ENCODE measurements at places on chromosomes 6 and 20. TPM values are rescaled to one million over a fixed set of nuclear protein-coding genes. Genes with fewer than 3 reads are reported as not detected.
A peak's percentile ranks its signal among the peaks of the same experiment; 100 is the strongest.

The CLPSL1 gene
- not detected for total RNA-seq

The NPEPL1 gene
- 64.8 TPM for total RNA-seq

The MLIP gene
- total RNA-seq, result not detected

The CAP2 gene
- total RNA-seq, result not detected

The MYLK4 gene
- 1.7 TPM for total RNA-seq

The CLPSL2 gene
- total RNA-seq, result not detected

The C6orf132 gene
- not detected for total RNA-seq

The LPA gene
- not detected for total RNA-seq

- H3K27me3 ChIP-seq, result peaks cover 40% of the 10 kb centered on the region
- DNase-seq, result no peak
- no peak overlapping the region for H3K27ac ChIP-seq
- H3K4me1 ChIP-seq, result peaks cover 4% of the 10 kb centered on the region
- H3K36me3 ChIP-seq, result no peaks in the 10 kb centered on the region
Measured at GRCh38 chr6:163250116-163250515, 164.4 kb upstream of the QKI start.

DNA sequence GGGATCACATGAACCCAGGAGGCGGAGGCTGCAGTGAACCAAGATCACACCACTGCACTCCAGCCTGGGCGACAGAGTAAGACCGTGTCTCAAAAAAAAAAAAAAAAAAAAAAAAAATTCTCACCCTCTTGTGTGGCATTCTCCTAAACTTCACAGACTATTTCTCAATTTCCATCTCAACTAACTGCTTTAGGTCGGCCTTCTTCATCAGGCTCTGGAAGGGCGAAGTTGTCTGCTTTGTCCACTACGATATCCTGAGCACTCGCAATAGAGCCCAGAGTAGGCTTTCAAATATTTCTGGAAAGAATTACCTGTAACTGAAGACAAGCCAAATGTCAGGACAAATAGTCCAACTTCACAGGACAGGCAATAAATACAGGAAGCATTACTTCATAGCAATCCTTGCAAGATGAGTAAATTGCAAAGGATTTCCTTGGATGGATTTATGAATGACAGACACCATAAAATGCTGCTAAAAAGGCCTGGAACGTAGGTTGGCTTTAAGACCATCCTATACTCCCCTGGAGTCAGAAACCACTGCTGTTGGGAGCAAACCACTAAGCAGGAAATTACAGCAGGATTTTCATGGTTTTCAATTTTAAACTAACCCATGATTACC lies 116.3 kb upstream of the SLC2A12 start:
- H3K36me3 ChIP-seq, result peaks cover 8% of the 10 kb centered on the region
- no peak for DNase-seq
- H3K4me3 ChIP-seq, result no peak overlapping the region
- peaks cover 19% of the 10 kb centered on the region for H3K4me1 ChIP-seq
- no peaks in the 10 kb centered on the region for H3K27me3 ChIP-seq
- no peak overlapping the region for H3K27ac ChIP-seq

DNA sequence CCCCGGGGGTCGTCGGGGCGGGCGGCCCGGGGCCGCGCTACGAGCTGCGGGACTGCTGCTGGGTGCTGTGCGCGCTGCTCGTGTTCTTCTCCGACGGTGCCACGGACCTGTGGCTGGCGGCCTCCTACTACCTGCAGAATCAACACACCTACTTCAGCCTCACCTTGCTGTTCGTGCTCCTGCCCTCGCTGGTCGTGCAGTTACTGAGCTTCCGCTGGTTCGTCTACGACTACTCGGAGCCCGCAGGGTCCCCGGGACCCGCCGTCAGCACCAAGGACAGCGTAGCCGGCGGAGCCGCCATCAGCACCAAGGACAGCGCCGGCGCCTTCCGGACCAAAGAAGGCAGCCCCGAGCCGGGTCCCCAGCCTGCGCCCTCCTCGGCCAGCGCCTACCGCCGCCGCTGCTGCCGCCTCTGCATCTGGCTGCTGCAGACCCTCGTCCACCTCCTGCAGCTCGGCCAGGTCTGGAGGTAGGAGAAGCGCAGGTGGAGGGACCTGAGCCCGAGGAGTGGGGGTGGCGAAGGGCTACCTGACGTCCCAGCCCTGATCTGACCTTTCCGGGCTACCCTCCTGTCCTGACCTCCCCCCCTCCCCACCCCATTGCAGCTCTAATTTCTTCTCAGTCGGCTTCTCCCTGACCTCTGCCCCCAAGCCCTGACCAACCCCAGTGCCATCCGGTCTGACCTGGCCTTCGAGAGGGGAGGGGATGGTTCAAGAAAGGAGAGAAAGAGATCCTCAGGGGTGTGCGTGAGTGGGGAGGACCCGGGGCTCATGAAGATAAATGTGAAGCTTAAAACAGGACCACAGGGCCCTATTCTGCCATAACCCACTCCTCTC lies 558 bp downstream of the XKR7 start:
- peak; percentile 91 for DNase-seq
- peaks cover 2% of the 10 kb centered on the region for H3K4me1 ChIP-seq
- peak overlapping the region; percentile 78 for H3K4me3 ChIP-seq
- H3K36me3 ChIP-seq, result peaks cover 2% of the 10 kb centered on the region
- H3K27me3 ChIP-seq, result peaks cover 82% of the 10 kb centered on the region

- peaks cover 6% of the 10 kb centered on the region for H3K36me3 ChIP-seq
- H3K4me3 ChIP-seq, result peak overlapping the region; percentile 88
- DNase-seq, result no peak
- H3K4me1 ChIP-seq, result peaks cover 67% of the 10 kb centered on the region
- H3K27me3 ChIP-seq, result no peaks in the 10 kb centered on the region
Measured at GRCh38 chr20:48773837-48774418, 53.9 kb downstream of the PREX1 start.

- H3K4me1 ChIP-seq, result peaks cover 14% of the 10 kb centered on the region
- peak overlapping the region; percentile 90 for H3K27ac ChIP-seq
- DNase-seq, result no peak
- peak overlapping the region; percentile 82 for H3K4me3 ChIP-seq
- no peaks in the 10 kb centered on the region for H3K27me3 ChIP-seq
Measured at GRCh38 chr6:131182991-131183425, 47.7 kb downstream of the AKAP7 start.

DNA sequence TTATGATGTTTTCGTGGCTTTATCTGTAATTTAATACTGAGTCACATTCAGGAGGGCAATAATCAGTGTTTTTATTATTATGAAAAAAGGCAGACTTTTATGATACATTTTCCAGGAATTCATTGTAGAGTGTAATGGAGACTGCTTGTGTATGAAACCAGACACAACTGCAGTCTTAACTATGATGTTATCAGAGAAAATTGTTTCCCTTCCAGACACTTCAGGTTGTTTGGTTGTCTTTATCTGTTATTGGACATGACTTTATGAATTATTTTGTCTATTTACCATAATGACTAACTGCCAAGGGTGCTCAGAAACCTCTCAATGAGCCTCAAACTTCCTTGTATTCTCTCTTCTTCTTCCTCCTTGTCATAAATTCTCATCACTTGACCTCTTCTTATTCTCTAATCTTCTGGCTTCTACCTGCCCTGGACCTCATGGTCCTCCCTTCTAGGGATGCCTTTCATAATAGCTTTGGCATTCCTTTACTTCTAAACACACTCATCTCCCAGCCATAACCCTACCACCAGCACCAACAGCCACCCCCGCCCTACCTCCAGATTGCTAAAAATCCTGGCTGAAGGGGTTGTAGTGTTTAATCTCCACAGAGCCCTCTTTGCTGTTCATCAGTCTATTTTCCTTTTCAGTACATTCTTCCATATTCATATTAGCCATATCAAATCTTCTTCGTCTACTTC lies 492.5 kb downstream of the CDKAL1 start:
- peaks cover 7% of the 10 kb centered on the region for H3K36me3 ChIP-seq
- H3K4me1 ChIP-seq, result no peaks in the 10 kb centered on the region
- DNase-seq, result no peak
- H3K27ac ChIP-seq, result no peak overlapping the region
- no peaks in the 10 kb centered on the region for H3K27me3 ChIP-seq

DNA sequence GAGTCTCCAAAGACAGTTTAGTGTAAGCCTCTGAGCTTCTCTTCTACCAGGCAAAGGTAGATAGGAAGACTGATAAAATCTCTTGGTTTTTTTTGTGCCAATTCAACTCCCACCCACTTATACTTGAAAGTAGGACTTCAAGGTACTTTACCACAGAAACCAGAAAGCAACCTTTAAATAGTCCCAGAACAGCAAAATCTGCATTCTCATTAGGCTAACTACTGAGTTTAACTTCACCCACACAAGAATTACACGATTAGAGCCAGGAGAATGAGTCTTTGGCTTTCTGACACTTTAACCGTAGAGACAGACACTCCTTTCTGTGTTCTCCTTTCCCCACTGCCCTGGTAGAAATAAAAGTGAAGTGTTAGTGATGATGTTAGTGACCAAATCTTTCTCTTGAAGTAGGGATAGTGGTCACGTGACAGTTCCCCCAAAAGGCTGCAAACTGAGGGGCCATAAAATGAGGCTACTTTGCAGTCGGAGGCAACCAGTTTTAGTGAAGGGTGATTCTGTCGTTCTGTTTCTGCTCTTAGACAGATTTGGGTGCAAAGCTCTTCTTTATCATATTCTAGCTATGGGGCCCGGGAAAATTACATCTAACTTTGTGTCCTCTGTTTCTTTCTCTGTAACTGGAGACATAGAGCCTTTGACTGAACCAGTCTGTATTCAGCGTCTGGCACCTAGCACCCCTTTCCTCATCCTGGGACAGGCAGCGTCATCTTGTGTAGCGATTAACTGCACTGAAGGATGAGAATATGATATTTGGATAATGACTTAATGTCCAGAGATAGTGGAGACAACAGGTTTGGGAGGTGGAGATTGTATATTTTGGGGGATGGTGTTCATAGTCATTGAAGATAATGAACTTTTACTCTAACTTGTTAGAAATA lies 206.4 kb upstream of the CITED2 start:
- peak overlapping the region; percentile 45 for H3K4me3 ChIP-seq
- H3K36me3 ChIP-seq, result no peaks in the 10 kb centered on the region
- no peak for DNase-seq
- H3K4me1 ChIP-seq, result peaks cover 19% of the 10 kb centered on the region
- no peaks in the 10 kb centered on the region for H3K27me3 ChIP-seq

DNA sequence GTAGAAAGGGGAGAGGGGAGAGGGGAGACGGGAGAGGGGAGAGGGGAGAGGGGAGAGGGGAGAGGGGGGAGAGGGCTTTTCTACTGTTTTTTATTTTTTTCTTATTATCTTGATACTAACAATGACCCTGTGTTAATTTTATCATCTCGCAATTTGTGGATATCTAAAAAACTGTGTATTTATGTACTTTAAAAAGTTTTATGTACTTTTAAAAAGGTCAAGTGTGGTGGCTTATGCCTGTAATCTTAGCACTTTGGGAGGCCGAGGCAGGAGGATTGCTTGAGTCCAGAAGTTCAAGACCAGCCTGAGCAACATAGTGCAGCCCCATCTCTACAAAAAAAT lies 5.5 kb upstream of the PRIM2 start:
- peaks cover 5% of the 10 kb centered on the region for H3K4me1 ChIP-seq
- DNase-seq, result no peak
- no peak overlapping the region for H3K4me3 ChIP-seq
- H3K27ac ChIP-seq, result no peak overlapping the region
- H3K27me3 ChIP-seq, result peaks cover 12% of the 10 kb centered on the region

DNA sequence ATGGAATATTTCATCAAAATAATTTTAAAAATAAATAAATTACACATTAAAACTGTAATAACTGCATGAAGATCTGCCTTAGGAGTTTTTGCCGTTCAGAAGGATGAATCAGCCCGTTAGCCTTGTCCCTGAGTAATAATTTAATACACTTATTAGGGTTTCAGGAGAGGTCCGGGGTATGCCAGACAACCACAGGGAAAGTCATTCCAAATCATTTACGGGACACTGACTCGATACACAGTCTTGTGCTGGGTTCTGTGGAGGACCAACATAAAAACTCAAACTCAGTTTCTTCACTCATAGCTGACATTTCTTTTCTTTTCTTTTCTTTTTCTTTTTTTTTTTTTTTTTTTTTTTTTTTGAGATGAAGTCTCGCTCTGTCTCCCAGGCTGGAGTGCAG lies 735 bp upstream of the LY6G6F start:
- H3K36me3 ChIP-seq, result peaks cover 7% of the 10 kb centered on the region
- no peak overlapping the region for H3K27ac ChIP-seq
- H3K4me3 ChIP-seq, result no peak overlapping the region
- peaks cover 24% of the 10 kb centered on the region for H3K4me1 ChIP-seq
- DNase-seq, result no peak

DNA sequence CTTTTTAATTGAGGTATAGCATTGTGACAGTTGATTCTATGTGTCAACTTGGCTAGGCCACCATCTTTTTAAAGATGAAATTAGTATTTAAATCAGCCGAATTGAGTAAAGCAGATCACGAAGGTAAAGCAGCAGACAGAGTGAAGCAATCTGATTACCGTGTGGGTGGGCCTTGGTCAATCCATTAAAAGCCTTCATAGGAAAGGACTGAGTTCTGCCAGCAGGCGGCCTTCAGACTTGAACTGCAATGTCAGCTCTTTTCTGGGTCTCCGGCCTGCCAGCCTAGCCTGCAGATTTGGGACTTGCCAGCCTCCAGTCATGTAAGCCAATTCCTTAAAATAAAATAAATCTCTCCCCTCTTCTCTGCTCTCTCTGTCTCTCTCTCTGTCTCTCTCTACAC lies 22.4 kb upstream of the TGM2 start:
- H3K36me3 ChIP-seq, result no peaks in the 10 kb centered on the region
- H3K27ac ChIP-seq, result no peak overlapping the region
- no peaks in the 10 kb centered on the region for H3K4me1 ChIP-seq

DNA sequence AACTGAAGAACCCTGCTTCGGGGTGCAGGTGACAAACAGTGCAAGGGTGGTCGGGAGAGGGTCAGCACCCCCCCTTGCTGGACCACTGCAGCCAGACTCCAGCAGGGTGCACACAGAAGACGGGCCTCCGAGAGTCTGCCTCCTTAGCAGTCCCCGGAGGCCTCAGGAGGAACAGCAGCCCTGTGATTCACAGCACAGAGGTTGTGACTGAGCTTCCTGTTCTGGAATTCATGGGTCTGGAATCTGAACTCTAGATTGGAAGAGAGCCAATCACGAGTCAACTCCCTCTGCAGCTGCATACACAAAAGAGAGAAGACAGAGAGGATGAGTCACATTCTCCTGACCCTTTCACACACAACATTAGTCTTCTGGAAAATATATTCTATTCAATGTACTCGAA lies 249.0 kb upstream of the OPRM1 start:
- no peaks in the 10 kb centered on the region for H3K4me1 ChIP-seq
- no peak for DNase-seq
- H3K36me3 ChIP-seq, result no peaks in the 10 kb centered on the region
- no peak overlapping the region for H3K27ac ChIP-seq
- no peak overlapping the region for H3K4me3 ChIP-seq

DNA sequence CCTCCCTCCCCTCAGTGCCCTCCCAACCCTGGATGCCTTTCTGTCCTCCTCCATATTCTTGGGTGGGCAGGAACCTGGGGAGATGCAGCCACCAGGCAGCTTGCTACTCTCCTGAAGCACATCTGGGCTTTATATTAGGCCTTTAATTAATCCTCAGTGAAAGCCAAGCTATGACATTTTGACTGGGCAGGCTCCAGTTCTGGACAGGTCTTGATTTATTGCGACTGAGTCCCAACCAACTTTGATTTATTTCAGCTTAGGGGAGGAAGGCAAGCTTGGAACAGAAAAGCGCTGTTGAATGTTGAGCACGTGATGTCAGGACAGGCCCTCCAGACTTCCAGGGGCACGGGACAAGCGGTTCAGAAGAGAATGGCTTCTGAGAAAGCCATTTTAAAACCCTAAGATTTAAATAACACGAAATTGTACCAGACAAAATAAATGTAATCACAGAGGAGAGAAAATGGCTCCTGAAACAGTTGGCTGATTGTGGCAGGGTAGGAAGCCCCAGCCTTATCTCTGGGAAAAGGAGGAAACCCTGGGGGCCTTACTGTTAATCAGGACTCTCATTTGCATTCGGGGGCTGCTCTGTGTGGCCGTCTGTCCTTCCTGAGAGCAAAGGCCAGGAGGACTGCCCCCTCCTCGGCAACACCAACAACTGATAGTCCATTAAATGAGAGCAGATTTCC lies 294.2 kb downstream of the FOXC1 start:
- no peak for DNase-seq
- H3K36me3 ChIP-seq, result no peaks in the 10 kb centered on the region
- H3K27ac ChIP-seq, result no peak overlapping the region
- H3K4me1 ChIP-seq, result peaks cover 2% of the 10 kb centered on the region
- H3K27me3 ChIP-seq, result no peaks in the 10 kb centered on the region
- H3K4me3 ChIP-seq, result no peak overlapping the region

Data from T-helper 17 cell (primary cell).